ENCODE measurements at places on chromosomes 2 and 18.

GRCh38 chr18:64806232-64806631 is 657.3 kb upstream of the LINC00305 start:
- no peak for DNase-seq

DNA sequence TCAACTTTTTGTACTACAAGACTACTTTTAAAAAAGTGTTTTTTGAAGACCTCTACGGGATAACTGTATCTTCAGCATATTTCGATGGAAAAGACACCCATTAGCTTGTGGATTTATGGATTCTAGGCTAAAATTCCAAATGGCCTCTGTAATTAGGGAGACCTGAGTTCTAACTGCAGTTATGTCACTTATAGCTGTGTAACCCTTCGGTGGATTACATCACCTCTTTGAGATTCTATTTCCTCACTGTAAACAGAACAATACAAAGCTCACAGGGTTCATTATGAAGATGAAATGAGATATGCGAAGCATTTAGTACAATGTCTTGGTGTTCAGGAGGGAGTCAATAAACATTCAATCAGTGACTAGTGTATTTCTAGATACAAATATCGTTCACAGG is 24.2 kb downstream of the LMAN2L start:
- no peak for DNase-seq

DNA sequence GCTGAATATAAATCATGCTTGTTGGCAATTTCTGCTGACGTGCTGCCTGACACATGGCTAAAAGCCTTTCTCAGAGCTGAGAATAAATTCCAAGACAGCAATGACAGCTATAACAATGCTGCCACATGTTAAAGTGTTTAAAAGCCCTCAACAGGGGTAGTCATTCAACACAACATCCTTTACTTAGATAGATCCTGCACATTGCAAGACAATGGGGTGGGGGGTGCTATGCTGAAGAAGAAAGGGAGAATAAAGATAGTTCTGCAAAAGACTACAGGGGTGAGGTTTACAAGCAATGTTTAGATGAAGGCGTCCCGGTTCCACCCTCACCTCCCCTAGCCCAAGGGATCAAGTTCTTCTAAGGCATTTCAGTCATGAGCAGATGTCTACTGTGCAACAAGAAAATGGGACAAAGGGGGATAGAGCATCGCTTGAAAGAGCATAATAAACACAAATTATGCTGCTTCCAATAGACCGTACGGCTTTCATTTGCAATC is 291.0 kb upstream of the ACVR2A start:
- no peak for DNase-seq

DNA sequence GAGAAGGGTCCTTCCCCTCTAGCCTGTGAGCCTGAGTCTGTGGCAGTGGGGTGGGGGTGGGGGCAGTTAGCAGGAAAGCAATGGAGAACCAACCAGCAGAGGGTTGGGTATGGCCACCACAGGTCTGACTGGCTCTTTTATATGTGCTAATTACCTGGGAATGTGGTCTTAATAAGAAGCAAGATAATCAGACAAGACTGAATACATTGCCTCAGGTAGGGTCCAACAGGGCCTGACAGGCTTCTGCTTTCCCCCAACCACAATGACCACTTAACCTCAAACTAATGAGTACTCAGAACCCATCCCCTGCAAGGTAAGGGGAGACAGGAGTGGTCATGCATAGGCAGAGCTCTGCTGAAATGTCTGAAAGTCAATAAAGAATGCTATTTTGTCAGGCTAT is 39.2 kb upstream of the GALNT1 start:
- no peak for DNase-seq

Data from activated CD4-positive, alpha-beta T cell treated with anti-CD3 and anti-CD28 coated beads, Interleukin-2, amount 50 U/mL, for 24 hours (primary cell).